ENCODE measurements at places on chromosomes 13 and 19.

GRCh38 chr13:101567841-101568240 is 115.4 kb downstream of the ITGBL1 start:
- DNase-seq: no peak

DNA sequence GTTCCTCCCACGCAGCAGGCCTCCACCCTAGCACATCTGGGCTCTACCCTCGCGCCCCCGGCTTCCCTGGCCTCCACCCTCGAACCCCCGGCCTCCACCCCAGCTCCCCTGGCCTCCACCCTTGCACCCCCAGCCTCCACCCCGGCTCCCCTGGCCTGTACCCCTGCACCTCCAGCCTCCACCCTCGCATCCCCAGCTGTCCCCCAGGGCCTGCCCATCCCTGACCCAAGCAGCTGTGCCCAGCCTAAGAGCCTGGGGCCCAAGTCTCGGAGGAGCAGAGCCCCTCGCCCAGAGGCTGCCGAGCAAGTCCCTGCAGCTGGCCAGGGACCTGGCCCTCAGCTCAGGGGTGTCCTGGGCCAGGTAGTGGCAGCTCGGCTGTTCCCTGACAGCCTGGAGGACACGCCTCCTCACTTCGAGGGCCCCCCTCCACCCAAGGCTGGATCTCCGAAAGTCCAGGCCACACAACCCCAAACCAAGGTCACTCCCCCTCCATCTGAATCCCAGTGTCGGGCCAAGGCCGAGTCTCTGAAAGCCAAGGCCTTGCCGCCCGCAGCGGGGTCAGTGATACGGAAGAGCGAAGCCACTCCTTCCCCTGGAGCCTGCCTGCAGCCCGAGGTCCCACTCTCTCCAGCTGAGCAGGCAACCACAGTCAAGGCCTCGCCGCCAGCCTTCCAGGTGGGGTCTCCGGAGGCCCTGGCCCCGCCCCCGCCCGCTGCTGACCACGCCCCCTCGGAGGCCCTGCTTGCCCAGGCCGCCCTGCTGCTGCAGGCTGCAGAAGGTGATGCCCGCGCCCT is 7.9 kb upstream of the ARHGAP33 start:
- no peak for DNase-seq

DNA sequence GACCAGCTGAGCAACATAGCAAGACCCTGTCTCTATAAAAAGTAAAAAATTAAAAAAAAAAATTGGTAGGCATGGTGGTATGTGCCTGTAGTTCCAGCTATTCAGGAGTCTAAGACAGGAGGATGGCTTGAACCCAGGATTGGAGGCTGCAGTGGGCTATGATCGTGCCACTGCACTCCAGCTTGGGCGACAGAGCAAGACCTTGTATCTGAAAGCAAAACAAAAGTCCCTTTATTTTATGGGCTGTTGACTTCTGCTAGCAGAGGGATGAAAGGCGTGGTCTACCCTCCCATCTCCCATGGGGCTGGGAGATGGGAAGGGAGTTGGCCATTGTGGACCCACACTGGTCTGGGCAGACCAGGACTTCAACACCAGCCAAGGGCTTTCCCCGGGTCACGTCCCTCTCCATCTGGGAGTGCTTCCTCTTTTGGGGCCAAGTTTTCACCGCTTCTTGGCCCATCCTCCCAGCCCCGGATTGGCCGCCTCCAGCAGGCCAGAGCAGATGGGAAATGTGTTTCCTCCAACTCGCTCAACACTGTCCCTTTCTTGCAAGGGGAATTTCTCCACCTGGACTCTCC is 2.2 kb upstream of the TNFSF9 start:
- no peak for DNase-seq

DNA sequence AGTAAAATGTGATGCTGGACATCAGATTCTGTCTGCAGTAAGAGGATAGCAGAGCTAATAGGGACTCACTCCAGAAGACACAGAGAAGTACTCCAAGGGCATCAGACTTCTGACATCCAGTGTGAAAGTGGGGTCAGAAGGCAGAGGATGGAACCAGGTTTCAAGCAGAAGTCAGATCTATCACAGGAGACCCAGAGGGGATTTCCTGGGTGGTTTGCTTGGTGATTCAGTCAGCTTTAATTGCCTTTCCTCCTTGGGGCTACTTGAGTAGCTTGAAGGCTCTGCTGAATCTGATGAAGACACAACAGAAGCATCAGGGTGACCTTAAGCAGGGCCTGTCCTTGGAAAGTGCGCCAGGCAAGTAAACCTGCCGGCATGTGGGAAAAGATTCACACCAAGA is 300.6 kb downstream of the COG6 start:
- DNase-seq: no peak

- DNase-seq: no peak
Observed at GRCh38 chr13:98546402-98546801, 30.5 kb downstream of the STK24 start.

GRCh38 chr13:33636243-33636642 is 181.7 kb upstream of the RFC3 start:
- DNase-seq: no peak

DNA sequence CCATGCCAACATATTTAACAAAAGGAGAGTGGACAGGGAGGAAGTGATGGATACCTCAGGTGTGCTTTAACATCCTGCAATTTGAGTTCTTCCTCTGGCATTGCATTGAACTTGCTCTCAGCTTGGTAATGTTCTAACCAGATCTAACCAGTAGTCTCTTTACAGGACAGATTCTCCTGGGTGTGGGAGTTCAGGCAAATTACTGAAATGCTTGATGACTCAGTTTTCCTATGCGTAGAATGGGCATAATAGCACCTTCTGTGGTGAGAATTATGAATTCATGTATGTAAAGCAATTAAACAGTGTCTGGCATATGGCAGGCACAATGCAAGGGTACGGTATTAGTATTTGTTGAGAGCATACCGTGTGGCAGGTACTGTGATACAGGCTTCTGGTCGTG is 3.6 kb downstream of the AKAP11 start:
- DNase-seq: no peak

DNA sequence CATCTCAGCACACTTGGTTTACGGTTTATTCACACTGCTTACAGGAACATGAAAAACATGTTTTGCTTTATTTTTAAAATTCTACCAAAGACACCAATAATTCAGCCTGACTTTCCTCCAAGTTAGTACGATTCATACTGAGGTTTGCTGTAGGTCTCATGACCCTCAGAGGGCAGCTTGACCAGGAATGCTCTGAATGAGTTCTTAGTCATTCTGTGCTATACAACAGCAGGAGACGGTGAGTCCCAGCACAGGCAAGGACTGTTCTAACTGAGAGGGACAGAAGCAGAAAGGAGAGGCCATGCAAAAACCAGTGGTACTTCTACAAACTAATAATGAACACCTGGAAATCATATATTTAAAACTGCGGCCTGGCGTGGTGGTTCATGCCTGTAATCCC is 6.4 kb downstream of the GRTP1 start:
- peak; percentile 18 for DNase-seq

- DNase-seq: no peak
Observed at GRCh38 chr19:47839913-47840312, 18.2 kb downstream of the CRX start.

- DNase-seq: peak; percentile 51
Observed at GRCh38 chr19:41409288-41409687, 11.7 kb downstream of the BCKDHA start.

- DNase-seq: no peak
Observed at GRCh38 chr13:105625691-105626090, 909.8 kb downstream of the EFNB2 start.

GRCh38 chr13:36919833-36920615 is at the start of gene SMAD9:
Gene SMAD9 (minus strand): TSS chr13:36920238. CDS start chr13:36879689, 40,549 bp downstream.
- peak; percentile 73 for DNase-seq

DNA sequence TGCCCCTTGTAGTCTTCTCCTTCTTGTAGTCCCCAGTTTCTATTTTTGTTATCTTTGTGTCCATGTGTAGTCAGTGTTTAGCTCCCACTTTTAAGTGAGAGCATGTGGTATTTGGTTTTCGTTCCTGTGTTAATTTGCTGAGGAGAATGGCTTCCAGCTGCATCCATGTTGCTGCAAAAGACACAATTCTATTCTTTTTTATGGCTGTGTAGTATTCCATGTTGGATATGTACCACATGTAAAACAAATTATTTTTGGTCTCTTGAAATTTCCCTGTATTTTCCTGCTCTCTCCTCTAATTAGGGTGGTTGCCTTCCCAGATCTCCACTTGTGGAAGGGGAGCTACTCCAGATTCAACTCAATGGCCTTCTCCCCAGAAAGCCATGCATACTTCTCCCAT is 813.8 kb downstream of the UQCRFS1 start:
- no peak for DNase-seq

DNA sequence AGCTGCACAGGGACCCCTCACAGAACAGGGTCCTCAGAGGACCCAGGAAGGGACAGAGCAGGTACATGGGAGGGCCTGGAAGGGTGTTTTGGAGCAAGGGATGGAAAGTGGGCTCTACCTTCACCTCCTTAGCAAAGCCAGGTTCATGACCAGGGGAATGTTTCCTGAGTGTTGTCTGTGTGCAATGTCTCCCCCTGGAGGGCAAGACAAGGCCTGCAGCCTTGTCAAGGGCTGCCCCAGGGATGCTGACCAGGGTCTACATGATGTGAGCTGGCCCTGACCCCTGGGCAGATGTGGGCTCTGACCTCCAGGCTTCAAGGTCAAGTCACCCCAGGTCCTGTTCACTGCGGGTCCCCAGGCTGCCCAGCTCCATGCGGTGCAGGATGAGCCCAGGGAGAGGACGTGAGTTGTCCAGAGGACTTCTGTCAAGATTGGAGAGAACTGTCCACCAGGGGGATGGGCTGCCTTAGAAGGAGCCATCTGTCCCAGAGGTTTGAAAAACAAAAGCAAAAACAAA is 1.0 kb upstream of the CEACAM1 start:
- DNase-seq: peak; percentile 73

GRCh38 chr13:26025196-26025595 is 26.6 kb downstream of the SHISA2 start:
- DNase-seq: no peak

GRCh38 chr19:53254411-53255341 is at the start of gene ZNF677:
Gene ZNF677 (minus strand): TSS chr19:53254873. CDS start chr19:53251550, 3,323 bp downstream.
- DNase-seq: peak; percentile 92

GRCh38 chr13:37944081-37944868 is 74.7 kb upstream of the TRPC4 start:
- DNase-seq: no peak

GRCh38 chr13:52931539-52932431 is 83.3 kb upstream of the PCDH8 start:
- no peak for DNase-seq

GRCh38 chr13:29059800-29060199 is 239.7 kb downstream of the MTUS2 start:
- no peak for DNase-seq

GRCh38 chr19:12784871-12785430 is 6.3 kb upstream of the JUNB start:
- DNase-seq: no peak

GRCh38 chr13:103556681-103557080 is 490.5 kb upstream of the SLC10A2 start:
- no peak for DNase-seq

DNA sequence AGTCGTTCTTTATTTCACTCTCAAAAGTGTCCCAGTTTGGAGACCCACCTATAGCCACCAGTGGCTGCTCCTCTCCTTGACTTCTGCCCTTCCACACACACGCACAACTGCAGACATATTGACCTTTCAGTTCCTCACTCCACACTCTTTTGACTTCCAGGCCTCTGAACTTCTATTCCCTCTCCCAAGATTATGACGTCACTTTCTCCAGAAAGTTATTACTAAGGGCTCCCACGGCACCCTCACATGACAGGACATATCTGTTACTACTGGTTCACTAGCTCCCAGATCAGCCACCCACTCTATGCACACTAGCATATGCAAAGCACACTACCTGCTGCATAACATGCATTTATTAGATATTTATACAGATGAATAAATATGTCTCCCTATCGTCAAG is 45.9 kb downstream of the XPO4 start:
- no peak for DNase-seq

- peak; percentile 75 for DNase-seq
Observed at GRCh38 chr19:31054430-31054829, 294.8 kb downstream of the TSHZ3 start.

DNA sequence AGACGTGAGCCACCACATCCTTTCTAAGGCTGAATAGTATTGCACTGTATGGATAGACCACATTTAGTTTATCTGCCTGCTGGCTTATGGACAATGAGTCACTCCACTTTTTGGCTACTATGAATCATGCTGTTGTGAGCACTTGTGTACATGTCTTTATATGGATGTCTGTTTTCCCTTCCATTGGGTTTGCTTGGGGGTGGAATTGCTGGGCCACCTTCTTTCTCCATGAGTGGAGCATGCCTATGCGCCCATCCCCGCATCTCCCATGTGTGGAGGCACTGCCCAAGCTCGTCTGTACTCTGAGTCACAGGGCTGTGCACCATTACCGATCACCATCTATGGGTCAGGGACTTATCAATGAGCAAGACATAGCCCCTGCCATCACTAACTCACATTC is 127.2 kb upstream of the GJB6 start:
- DNase-seq: peak; percentile 96

GRCh38 chr19:36573895-36574720 is 1.0 kb upstream of the ZNF529 start:
- peak; percentile 36 for DNase-seq

GRCh38 chr19:13284929-13285928 is 135.0 kb downstream of the IER2 start:
- DNase-seq: no peak

- no peak for DNase-seq
Observed at GRCh38 chr19:7645656-7646425, 8.9 kb downstream of the STXBP2 start.

DNA sequence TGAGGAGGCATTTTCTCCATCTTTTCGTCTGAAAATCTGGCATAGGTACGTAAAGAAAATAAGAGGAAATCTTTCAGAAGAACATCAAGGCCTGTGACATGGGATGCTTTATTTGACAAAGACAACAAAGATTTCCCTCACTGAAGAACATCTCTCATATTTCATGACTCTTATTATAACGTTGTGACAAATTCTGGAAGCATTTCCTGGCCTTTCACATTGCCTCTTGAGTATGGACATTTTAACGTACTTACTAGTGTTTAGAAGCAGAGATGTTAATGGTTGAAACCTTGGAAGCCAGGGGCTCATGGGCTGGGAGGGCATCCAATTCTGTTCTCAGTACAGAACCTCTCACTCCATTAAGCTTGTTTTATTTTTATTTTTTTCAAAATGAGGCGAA is 210.8 kb downstream of the DCT start:
- no peak for DNase-seq

DNA sequence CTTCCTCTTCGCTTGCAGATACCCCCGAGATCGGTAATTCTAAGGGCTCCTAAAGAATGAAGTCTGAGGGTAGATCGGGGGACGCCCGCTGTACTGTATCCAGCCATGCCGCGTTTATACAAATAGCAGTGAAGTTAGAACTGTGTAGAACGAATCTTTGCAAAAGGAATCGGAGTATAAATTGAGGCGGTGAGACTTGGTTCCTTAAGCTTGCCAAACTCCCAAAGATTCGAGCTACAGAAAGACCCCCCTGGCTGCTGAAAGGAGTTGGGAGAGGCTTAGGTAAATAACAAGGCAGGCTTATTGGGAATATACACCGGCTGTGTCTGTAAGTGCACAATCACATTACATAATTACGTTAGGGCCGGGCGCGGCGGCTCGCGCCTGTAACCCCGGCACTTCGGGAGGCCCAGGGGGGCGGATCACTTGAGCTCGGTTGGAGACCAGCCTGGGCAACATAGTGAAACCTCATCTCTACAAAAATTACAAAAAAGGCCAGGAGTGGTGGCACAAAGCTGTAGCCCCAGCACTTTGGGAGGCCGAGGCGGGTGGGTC is 12.2 kb downstream of the TMEM160 start:
- no peak for DNase-seq

- DNase-seq: no peak
Observed at GRCh38 chr13:26555413-26555812, 2.1 kb upstream of the WASF3 start.
